ENCODE measurements at places on chromosomes 16 and 17.
A peak's percentile ranks its signal among the peaks of the same experiment; 100 is the strongest.

DNA sequence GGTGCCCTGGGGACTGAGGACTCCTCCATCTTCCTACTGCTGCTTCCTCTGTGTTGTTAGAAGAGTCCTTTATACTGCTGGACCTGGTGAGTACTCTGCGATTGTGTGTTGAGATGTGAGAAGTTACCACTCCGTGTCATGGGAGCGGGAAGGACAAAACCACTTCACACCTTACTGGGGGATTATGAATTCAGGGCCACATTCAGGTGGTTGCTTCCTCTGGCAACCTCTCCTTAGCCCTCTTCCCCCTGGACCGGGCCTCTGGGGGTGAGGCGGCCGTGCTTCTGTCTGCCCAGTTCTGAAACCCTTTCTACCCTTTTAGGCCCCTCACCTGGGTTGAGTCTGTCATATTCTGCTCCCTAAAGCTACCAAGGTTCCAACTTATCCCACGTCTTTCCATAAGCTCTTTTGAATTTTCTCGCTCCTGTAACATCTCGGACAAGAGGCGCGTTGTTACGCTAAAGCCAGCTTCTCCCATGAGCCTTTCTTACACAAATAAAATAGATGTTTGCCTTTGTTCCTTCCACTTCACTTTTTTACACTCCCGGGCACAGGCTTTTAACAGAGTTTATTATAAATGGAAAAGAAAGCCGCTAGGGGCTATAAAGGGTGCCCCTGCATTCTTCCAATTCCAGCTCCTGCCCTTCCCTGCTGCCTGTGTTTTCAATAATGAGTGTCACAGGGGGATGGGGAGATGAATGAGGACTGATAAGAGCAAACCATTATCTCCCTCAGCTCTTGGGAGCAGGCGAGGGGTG is 20.7 kb upstream of the CDH13 start:
- no peak for DNase-seq

GRCh38 chr16:3681206-3681605 is 26.7 kb downstream of the DNASE1 start:
- DNase-seq = no peak

- DNase-seq = no peak
Measured at GRCh38 chr17:45287526-45288500, 25.9 kb upstream of the SPATA32 start.

- no peak for DNase-seq
Measured at GRCh38 chr17:50693036-50693682, 14.6 kb downstream of the ANKRD40 start.

GRCh38 chr16:1677339-1677738 is 740 bp upstream of the JPT2 start:
- no peak for DNase-seq

DNA sequence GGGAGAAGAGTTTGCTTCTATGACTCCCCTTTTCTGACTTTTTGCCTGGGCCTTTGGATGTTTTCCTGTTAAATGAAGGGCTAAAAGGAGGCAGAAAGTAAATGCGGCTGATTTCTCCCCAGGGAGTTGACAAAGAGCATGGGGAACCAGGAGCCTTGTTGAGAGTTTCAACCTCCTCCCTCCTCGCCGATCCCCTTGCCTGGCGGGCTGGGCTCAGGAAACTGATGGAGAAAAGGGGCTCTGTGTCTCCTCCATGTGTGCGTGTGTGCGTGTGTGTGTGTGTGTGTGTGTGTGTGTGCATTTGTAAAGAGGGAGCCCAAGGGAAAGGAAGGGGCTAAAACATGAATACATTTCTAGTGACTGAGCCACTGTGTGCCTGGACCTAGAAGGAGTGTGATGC is 94.5 kb downstream of the ZDHHC7 start:
- DNase-seq = no peak

DNA sequence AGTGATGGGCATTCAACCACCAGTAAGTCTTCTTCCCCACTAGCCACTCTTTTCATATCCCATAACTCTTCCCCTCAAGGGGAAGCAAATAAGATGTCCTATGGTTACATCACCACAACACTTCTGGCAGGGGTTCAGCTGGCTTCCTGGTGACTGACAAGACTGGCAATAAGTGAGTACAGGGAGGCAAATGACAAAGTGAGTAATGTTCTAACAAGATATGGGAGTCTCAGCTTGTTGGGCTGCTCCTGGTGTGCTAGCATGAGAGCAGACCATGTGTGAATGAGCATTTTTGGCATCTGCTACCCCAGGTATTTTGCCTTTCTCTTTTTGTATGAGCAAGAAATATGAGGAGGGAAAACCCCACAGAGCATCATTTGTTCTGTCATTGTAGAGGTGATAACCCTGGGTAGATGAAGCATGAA is 9.9 kb downstream of the TMIGD1 start:
- DNase-seq = no peak

DNA sequence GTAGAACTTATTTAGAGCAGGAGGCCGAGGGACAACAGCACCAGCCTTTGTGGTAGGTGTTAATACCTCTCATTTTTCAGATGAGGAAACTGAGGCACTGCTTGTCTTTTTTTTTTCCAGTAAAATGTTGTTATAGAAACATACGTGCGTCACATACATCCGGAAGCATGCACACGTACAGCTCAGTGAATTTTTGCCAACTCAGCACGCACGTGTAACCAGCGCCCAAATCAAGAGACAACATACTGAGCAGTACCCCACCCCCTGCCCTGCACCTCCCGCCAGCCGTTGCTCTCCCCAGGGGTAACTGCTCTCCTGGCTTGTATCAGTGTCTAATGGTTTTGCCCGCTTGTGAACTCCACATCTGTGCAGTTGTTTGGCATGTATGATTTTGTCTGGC is 92.0 kb downstream of the CMIP start:
- no peak for DNase-seq

GRCh38 chr17:48113201-48113676 is 5.7 kb downstream of the SNX11 start:
- no peak for DNase-seq

DNA sequence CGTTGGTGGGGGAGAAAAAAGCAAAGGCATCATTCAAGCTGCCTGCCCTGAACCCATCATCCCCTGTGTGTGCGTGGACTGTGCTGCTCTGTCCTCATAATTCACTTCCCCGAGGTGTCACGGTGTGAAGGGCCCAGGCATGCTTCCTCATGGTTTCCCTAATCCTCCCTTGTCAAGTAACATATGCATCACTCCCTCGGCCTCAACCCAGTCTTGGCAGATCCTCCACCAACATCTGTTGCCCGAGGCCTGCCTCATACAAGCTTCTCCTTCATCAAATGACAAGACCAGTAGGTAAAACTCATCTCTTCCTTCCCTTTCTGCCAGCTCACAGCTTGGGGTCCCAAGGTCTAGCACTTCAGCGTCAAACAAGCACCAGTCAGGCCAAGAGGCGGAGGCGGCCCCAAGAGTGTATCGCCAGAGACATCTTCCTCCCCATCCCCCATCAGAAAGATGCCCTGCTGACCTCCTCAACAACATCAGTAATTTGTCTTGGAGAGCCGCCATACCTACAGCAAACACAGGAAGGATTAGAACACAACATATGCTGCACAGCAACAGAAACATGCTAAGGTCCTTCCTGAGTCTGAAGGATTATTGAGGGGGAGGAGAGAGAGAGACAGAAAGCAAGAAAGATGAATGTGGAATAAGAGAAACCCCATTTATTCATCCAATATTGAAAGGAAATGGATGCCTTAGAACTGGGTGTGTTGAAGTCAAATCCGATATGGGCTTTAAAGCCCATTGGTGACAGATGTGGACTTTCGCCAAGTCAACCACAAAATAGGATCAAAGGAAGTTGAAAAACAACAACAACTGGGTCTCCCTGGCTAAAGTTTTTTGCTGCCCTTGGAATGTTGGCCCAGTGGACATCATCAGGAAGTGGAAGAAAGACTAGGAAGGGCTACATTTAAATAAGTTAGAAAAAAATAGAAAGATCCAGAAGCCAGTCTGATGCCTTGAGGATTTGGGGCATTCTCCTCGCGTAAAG is 38.4 kb downstream of the SOX9 start:
- DNase-seq = no peak

DNA sequence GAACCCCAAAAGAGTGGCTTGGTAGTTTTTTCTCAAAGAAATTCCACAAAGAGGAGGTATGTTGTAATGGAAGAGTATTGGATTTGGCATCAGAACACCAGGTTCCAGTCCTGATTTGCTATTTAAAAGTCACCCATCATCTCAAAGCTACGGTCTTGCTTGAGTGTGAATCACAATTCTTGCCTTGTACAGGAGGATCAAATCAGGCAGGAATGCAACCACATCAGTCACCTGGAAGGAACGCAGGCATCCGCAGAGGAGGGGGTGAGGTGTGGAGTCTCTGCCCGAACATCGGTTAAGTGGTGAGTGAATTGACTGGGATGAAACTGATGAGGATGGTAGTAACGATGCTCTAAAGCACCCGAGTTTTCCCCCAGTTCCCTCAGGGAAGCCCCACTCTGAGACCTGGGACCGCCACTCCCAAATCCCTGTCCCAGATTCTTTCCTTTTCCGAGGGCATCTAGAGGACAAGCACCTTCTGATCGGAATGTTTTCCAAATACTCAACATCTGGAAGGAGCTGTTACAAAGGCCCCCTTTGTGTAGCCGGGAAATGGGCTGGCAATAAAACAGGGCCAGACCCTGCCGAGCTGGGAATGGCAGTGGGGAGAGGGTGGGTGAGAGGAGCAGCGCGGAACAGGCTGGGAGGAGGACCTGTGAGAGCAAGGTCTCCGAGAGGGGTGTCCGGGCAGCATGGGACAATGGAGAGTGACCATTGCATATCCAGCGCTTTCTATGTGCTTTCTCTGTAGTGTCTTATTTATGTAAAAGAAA is 469.6 kb downstream of the SLC39A11 start:
- no peak for DNase-seq

- no peak for DNase-seq
Measured at GRCh38 chr16:27198451-27199234, 4.7 kb upstream of the KDM8 start.

GRCh38 chr16:76535-77272 is 1.3 kb upstream of the MPG start:
- DNase-seq = no peak

DNA sequence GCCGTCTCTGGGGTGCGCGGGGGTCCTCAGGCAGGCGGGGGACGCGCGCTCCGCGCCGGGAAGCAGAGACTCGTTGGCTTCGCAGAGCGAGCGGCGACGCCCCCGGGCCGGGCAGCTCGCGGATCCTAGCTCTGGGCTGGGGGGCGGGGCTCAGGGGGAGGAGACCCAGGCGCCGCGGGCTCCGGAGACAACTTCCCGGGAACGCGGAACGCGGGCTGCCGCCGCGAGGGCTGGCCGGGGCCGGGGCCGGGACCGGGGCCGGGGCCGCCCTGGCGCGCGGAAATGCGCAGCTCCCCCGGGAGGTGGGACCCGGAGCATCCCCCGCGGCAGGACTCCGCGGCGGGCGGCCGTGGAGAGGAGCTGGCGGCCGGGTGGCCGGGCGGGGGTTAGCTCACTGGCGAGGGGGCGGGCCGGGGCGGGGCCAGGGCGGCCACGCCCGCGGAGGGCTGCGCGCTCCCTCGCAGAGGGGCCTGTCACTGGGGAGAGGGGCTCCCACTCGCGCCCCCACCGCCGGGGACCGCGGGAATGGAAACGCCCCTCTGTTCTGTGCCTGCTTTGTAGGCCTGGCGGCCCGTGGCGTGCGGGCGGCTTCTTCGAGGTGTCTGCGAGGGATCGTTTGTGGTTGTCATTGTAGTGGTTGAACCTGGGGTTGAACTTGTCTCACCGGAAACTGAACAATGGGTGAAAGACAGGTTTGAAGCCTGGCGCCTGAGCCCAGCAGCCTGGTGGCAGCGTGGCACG is at the start of gene GAS7:
Gene GAS7 (minus strand): TSS at position 98 of the 741 bp plus-strand sequence.
- peak; percentile 11 for DNase-seq

DNA sequence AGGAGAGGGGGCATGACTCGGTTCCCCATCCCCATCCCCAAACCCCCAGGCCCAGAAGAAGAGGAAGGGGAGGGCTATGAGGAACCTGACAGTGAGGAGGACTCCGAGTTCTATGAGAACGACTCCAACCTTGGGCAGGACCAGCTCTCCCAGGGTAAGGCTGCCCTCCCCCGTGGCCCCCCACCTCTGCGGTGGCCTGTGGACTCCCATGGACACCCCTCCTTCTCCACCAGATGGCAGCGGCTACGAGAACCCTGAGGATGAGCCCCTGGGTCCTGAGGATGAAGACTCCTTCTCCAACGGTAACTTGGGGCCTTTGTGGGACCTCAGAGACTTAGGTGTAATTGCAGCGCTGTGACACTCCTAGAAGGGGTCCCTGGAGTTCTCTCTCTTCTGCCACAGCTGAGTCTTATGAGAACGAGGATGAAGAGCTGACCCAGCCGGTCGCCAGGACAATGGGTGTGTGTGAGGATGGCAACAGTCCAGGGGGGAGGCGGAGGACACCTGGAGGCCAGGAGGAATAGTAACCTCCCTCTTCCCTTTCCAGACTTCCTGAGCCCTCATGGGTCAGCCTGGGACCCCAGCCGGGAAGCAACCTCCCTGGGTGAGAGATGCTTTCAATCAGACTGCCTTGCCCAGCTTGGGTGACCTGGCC is 5.6 kb downstream of the CD19 start:
- DNase-seq = no peak

DNA sequence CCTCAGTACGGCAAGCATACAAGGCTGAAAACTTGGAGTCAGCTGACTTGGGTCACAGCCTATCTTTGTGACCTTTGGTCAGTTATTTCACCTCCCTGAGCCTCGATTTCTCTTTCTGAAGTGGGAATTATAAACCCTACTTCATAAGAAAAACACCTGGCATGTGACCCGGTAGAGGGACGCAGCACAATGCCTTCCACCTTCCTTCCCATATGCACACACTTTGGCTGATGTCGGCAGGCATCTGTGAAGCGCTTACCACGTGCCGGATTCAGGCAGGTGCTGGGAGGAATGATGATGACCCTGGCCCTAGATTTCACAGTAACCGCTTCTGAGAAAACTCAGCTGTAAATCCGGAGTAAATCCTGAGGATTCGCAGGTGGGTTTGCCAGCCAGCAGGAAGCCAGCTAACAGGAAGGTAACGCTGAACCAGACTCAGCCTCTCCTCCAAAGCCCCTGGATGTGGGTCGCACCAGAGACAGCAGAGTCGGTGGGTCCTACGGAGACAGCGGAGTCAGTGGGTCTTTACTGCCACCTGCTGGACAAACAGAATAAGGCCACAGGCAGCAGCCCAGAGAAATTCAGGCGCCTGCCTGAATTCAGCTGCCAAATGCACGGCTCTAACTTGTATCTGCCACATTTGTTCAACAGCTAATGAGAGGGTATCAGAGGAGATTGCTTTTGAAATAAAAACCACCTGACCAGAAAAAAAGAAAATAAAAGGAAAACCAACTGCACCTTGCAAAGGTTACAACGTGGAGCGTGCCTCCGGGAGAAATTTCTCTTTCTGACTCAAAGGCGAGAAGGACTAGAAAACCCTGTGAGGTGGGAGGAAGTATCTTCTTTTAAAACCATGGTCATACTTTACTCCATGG is 16.6 kb downstream of the COPRS start:
- DNase-seq = peak; percentile 16
